ENCODE measurements at places on chromosomes 2 and 18. TPM values are rescaled to one million over a fixed set of nuclear protein-coding genes. Genes with fewer than 3 reads are reported as not detected.

C18orf32 gene
- 14.5 TPM for total RNA-seq

LRPPRC gene
- total RNA-seq, result 307 TPM

OR6B2 gene
- not detected for total RNA-seq

ALKAL2 gene
- 0.22 TPM for total RNA-seq

SERPINB12 gene
- total RNA-seq, result not detected

DNA sequence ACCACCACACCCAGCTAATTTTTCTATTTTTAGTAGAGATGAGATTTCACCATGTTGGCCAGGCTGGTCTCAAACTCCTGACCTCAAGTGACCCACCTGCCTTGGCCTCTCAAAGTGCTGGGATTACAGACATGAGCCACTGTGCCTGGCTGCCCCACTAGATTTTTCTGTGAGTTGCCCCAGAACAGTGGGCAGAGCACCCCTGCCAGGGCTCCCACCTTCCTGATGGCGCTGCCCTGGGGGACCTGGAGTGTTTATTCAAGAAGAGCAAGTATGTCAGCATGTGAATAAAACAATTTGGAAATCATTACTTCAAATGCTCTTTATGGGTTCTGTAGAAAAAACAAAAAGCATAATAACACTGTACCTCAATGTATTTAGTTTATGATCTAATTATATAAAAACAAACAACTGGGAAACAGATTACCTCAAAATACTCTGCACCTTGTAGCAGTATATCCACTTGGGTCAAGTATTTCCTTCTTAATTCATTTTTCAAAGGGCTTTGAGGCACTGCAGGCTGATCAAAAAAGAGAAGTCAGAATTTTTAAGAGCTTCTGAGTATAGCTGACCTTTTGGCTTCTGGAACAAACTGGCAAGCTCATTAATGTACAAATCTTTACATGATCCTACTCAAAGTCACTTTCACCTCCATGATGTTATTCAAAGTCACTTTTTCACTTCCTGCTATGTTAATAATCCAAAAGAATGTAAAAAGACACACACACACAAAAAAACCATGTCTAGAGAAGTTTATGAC is 8.9 kb downstream of the HJURP start:
- DNase-seq, result no peak

- DNase-seq, result no peak
These were observed 923.7 kb upstream of the CNTNAP5 start for GRCh38 chr2:123101434-123101833.

DNA sequence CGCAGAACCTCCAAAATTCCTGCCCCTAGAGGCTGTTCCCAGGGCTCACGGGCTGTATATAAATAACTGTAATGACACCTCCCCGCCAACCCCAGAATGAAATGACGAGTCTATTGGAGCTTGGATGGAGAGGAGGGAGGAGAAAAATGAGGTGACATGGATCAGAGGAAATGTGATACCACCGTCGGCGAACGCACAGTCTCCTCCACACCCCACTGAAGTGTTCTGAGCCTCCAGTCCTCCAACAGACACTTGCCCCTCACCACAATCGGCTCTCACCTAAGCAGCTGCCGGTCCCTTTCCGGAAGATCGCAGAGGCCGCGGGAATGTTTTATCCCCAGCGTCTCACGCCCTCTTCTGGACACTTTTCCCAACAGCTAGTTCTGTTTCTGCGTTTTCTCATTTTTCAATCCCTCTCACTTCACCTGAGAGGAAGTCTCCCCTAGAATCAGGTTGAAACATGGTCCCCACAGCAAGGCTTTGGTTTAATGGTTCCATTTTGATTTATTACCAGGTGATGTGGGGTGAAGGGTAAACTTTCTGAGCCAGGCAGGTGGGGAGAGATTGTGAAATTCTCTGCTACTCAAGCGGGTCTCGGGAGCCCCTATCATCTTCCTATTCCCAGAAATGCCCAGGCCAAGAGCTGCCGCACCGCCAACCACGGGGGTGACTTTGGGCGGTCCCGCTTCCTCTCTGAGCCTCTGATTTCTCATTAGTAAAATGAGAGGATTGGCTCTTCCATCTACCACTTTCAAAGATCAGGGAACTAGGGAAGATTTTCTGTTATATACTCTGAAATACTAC is 9.1 kb upstream of the MYO5B start:
- peak; percentile 46 for DNase-seq

DNA sequence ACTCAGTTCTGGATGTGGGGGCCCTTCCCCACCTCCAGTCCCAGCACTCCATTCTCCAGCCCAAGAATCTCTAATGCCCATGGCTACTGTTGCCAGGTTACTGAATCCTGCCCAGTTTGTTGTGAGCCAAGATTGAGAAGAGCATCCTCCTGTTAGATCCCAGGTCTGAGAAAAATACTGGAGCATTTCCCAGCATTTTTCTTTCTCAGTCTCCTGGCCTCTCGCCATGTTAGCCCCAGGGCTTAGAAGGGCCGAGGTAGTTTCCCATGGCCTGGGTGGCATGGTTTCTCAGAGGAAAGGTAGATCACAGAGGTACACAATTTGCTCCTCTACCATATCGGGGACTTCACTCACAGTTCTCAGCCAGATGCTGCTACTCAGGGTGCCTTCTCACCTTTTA is 135.7 kb downstream of the OTX1 start:
- no peak for DNase-seq

- no peak for DNase-seq
These were observed 292.5 kb upstream of the TRIB2 start for GRCh38 chr2:12424219-12424618.

- no peak for DNase-seq
These were observed 87.1 kb downstream of the HS1BP3 start for GRCh38 chr2:20563833-20564232.

DNA sequence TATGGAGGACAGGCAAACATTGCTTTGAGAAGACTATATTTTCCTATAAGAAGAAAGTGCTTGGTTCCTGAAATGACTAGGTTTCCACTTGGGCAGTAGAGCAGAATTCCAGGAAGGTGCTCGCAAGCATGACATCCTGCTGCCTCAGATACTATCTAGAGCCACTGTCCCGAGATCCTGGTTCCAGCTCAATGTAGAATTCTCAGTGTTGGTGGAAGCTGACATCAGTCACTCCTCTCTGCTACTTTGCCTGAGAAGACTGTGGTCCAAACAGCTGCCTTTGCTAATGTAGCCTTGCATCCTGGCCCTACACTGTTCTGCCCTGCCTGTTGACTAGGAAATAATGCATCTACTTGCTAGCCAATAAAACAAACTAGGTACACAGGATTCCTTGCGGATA is 50.0 kb upstream of the ITGA6 start:
- DNase-seq, result no peak

DNA sequence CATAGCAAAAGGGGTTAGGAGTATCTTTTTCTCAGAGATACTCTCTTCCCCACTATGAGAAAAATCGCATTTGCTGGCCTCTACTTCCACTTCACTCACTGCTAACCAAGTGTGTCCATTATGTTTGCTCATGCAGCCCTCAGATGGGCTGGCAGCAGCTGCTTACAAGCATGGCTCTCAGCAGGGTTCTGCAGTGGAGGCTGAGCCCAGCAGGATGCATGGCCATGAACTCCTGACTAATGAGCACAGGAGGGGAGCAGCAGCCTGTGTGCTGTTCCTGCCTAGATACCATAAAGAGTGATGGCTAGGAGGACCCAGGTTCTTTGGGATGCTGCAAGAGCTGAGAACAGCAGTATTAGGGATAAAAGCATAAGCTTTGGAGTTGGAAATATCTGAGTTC is 316.9 kb upstream of the THSD7B start:
- no peak for DNase-seq

DNA sequence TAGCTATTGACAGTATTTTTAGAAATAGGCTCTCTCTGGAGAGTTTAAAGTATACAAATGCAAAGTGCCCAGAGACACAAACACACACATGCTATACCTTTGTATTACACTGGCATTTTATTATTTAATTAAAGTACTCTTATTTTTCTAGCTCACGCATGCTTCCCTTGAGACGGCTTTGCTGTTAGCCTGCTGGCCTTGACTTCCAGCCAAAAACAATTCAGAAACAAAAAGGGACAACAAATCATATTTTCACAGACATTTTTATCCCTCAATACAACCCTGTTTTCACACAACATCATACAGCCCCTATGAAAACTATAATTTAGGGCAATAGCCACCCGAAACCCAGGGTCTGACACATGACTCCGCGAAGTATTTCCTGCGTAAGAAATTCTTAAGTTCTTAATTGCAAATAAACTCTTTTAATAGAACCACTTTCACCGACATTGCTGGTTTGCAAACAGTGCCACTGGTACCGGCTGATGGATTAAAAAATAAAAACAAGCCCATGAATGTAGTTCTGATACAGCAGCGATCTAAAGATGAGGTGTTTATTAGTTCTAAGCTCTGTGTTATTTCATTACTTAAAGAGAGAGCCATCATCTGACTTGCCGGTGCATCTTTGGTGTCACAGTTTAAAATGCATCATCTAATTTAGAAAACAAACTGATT is 185.1 kb downstream of the TCF4 start:
- DNase-seq, result no peak

- DNase-seq, result no peak
These were observed 1.2 kb downstream of the ASAP2 start for GRCh38 chr2:9207641-9208311.
